8988T (cell line): ENCODE measurements at places on chromosomes 11 and 22.

GRCh38 chr11:3685923-3686322, 14.7 kb upstream of the CHRNA10 start:
- no peak for DNase-seq

GRCh38 chr11:19394525-19395016, 153.8 kb upstream of the E2F8 start:
- no peak for DNase-seq

GRCh38 chr11:93143186-93143585, 54.6 kb downstream of the SLC36A4 start:
- no peak for DNase-seq

DNA sequence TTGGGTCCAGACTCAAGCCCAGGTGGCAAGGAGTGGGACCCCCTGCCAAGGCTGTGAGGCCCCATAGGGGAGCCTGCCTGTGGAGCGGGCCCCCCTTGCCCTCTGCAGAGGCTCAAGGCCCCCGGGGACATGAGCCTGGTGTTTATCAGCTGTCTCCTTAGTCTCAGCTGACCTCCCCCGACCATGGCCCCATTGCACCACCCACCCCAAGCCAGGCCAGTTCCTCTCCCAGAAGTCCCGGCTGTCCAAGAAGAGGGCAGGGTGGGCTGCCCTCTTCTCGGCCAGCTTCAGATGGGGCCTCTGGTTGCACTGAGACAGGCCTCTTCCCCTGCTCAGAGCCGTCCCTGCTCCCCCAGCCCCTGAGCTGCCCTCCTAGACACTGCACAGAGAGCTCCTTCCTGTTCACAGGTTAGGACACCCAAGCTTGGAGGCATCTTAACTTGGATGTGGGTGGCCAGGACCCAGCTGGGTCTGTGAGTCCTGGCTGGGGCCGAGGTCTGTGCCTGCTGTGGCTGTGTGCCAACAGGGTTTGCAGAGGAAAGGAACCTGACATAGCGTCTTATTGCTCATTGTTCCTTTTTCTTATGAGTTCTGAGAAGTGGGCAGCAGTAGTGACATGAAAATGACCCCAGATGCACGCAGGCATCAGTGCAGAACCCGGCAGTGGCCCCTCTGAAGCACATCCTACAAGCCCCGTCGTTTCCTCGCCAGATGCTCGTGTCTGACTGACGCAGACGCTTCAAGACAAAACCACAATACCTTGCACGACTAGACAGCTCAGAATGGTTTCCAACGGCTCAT, 5.4 kb downstream of the TRABD start:
- no peak for DNase-seq

DNA sequence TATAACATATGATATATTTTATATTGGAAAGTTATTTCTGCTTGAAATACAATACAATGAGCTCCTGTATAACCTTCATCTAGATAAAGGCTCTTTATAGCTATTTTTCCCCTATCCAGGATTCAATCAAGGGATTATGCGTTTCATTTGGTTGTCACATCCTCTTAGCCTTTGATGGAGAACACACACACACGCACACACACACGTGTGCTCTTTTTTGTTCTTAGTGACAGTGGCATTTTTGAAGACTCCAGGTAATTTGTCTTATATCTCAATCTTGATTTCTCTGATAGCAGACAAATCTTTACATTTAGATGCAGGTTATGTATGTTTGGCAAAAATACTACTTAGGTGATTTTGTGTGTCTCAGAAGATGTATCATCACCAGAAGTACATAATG, 144.2 kb upstream of the CEP126 start:
- no peak for DNase-seq

DNA sequence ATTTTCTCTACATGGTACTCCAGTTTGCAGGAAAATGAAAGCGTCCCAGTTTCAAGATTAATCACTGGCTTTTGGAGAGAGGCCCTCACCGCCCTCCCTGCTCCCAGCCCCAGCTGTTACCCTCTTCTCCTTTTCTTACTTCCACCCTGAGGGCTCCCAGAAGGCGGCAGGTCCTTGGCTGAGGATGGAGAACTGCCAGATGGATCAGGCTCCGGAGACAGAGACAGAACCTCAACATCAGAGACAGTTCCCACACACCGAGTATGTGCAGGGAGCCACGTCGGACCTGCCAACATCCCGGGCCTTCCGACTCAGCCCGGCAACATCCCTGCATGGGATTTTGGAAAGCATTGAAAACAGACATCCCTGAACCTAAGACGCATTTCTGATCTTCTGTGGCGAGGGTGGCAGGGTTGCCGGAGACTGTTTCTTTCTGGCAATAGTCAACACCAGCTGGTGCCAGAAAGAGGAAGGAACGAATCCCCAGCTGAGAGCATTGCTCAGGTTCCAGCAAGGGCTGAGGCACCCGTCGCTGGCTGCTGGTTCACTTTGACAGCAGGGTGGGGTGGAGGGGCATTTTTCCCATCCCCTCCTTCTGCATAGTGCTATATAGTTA, 467.1 kb downstream of the MIAT start:
- no peak for DNase-seq

- no peak for DNase-seq
Measured at GRCh38 chr11:123451183-123451781, 21.2 kb downstream of the GRAMD1B start.

DNA sequence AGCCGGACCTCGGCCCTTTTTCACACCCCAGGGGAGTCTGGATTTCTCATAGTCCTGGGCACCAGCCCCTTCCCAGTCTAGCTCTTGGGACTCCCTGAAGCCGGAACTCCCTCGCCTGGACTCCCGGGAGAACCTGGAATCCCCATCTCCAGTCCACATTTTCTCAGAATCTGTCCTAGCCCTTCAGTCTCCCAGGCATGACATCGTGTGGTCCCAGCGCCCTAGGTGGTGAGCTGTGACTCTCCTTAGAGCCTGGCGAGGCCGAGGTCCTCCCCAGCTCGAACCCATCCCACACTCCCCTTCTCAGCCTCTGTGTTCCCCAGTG, 673 bp upstream of the DUSP18 start:
- no peak for DNase-seq

GRCh38 chr11:21430537-21430936, 761.2 kb downstream of the NELL1 start:
- no peak for DNase-seq

- DNase-seq, result no peak
Measured at GRCh38 chr11:115958089-115959000, 454.1 kb upstream of the CADM1 start.

DNA sequence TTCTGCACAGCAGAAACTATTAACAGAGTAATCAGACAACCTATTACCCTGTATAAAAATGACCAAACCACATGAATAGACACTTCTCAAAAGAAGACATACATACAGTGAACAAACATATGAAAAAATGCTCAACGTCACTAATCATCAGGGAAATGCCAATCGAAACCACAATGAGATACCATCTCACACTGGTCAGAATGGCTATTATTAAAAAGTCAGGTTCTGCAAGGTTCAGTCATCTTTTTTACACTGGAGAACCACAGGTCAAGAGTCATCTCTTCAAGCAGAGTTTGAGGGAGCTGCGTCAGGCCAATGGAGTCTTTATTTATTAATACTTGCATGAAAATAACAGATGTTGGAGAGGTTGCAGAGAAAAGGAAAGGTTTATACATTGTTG, 40.4 kb downstream of the RCN1 start:
- DNase-seq, result no peak

DNA sequence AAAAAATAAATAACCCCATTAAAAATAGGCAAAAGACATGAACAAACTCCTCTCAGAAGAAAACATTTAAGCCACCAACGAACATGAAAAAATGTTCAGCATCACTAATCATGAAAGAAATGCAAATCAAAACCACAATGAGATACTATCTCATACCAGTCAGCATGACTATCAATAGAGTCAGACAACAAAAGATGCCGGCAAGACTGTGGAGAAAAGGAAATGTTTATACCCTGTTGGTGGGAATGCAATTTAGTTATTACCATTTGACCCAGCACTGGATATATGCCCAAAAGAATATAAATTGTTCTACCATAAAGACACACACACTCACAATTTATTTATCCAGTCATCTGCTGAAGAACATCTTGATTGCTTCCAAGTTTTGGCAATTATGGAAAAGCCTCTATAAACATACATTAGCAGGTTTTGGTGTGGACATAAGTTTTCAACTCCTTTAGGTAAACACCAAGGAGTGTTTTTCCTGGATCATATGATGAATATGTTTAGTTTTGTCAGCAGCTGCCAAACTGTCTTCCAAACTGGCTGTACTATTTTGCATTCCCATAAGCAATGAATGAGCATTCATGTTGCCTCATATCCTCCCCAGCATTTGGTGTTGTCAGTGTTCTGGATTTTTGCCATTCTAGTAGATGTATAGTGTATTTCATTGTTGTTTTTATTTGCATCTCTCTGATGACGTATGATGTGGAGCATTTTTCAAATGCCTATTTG, 28.0 kb downstream of the OR8D1 start:
- no peak for DNase-seq

- no peak for DNase-seq
Measured at GRCh38 chr11:93922830-93923229, 72.4 kb upstream of the VSTM5 start.

DNA sequence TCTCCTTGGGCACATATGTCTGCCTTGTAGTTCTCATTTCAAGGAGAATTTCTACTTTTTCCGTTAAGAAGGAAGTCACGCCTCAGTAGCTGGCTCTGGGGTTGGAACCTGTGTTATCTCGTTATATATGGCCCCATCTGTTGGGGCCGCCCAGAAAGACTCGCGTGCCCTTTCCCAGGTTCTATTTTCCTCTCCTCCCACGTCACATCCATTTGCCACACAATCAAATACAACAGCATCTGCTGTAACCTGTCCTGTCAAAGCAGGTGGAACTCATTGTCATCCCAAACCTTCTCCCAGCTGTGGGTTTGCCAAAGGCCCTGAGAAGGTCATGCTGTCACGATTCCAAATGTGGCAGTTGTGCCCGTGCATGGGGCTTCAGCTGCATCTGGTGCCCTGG, 213.1 kb upstream of the ZBED5 start:
- no peak for DNase-seq

DNA sequence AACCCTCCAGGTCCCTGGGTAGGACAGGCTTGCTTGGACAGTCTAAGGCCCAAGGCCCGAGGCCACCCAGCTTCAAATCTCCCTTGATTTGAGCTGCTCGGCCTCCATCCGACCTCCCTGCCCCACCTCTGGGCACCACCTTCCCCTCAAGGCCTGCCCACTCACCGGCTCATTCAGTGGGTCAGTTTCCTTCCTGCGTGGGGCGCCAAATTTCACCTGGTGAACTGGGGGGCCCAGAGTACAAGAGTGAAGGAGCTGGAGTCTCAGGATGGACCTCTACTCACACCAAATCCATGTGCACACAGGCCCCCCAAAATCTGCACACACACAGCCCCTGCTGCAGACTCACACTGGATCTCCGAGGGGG, 3.8 kb downstream of the MAP4K2 start:
- DNase-seq, result no peak

- DNase-seq, result no peak
Measured at GRCh38 chr11:1084561-1085439, 10.1 kb downstream of the MUC2 start.

- DNase-seq, result no peak
Measured at GRCh38 chr11:58770627-58771457, 39.1 kb upstream of the GLYAT start.

- DNase-seq, result no peak
Measured at GRCh38 chr22:35719212-35719875, 1.7 kb downstream of the APOL5 start.

- peak; percentile 99 for DNase-seq
Measured at GRCh38 chr22:20238536-20238900, 29.6 kb downstream of the RTN4R start.

DNA sequence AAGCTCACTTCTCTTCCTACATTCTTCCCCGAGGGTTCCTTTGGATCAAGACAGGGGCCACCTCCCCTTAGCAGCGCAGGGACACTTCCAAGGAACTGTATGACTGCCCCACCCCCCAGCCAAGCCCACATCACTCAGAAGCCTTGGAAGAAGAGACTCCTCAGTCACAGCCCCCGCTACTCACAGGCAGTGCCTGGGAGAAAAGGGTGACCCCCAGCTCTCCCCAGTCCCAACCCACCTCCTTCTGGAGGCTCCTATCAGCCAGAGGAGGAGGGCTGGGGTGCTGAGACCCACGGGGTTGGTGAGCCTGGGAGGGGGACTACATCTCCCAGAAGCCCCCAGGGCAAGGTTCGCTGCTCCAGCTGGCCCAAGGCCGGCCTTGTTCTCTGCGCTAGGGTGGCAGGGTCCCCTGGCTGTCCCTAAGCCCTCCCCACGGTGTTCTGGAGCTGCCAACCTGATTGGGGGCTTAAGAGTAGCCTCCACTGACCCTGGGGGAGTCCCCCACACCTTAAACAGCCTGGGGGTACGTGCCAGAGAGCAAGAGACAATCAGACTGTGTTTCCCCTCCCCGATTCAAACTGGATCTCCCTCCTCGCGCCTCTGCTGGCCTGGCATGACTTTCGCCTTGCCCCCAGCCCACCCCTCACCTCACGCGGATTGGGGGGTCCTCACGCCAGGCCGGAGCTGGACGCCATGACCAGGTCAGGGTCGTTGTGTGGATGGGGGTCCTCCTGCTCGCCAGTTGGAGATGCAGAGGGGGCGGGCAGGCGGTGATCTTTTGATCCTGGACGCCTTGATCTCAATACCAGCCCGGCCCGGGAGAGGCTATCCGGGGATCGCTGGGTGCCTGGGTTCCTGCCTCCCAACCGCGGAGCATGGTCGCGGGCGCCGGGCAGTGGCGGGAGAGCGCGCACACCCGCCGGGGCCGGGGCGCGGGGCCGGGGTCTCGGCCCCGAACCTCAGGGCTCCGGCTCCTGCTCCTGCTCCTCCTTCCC, 838 bp downstream of the BCL9L start:
- peak; percentile 99 for DNase-seq

- DNase-seq, result no peak
Measured at GRCh38 chr11:120244476-120245365, 4.8 kb downstream of the POU2F3 start.

- no peak for DNase-seq
Measured at GRCh38 chr22:46045459-46046298, 68.7 kb upstream of the WNT7B start.

- no peak for DNase-seq
Measured at GRCh38 chr11:68275721-68276507, 4.1 kb upstream of the C11orf24 start.

GRCh38 chr11:94762995-94763394, 5.2 kb upstream of the AMOTL1 start:
- no peak for DNase-seq

DNA sequence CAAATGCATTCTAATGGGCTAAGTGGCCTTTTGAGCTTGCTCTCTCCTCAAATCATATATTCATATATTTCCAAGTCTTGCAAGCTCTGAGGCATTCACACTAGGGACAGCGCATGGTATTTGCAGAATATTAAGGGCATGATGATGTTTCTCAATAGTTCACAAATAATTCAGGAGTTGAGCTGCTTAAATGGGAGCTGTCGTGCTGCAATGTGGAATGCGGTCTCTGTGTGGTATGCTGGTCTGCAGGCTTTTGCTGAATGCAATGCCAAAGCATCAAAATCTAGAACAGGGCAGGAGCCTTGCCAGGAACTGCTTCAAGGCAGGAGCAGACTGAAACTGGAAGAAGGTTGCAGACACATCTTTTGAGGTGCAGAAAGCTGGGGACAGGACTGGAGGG, 1060.0 kb downstream of the TBC1D22A start:
- no peak for DNase-seq

- no peak for DNase-seq
Measured at GRCh38 chr11:45094958-45095690, 51.3 kb upstream of the PRDM11 start.
